Esophagus muscularis mucosa (tissue), 4 donors: ENCODE measurements at places on chromosomes 16 and 17. TPM values are rescaled to one million over a fixed set of nuclear protein-coding genes. Genes with fewer than 3 reads are reported as not detected.

DNA sequence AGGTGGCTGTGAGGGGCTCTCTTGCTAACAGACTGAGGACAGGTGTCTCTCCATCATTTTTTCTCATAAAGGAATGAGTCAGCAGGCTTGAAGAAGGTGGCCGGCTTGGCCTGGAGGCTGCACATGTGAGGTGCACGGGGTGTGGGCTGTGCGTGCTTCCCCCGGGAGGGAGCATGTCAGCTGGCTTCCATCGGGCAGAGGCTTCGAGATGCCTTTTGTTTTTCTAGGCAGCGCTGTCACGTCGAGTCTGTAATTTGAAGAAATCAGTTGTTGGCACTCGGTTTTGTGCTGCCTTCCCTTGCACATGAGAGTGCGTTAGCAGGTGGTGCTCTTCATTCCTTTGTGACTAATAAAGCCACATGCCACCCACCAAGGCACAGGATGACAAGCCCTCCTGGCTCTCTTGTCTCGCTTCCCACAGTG is 89.7 kb downstream of the NPIPB11 start:
- DNase-seq: no peak

The ZSCAN32 gene
- 15.8 TPM for total RNA-seq

- no peak for DNase-seq
Observed at GRCh38 chr16:72588551-72588950, 416.6 kb upstream of the PMFBP1 start.

- DNase-seq: no peak
Observed at GRCh38 chr16:69830534-69831211, 68.5 kb downstream of the WWP2 start.

DNA sequence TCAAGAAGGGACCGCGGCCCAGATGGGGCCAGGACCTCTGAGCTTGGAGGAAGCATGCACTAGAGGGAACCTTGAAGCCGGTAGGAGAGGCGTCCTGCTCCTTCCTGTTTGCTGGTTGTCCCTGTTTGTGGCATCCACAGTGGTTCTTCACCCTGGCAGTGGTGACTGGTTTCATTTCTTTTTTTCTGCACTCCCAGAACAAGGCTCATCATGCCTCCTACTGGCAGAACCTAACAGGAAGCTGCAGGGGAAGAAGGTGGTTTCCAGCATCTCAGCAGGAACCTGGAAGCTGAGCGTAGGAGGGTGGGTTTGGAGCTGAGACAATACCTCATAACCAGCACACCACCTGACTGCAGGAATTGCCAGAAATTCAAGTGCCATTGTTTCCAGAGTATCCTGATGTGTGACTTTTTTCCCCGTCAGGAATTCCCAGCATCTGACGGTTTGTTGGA is 5.8 kb downstream of the TMEM231 start:
- DNase-seq: no peak

The ZNF747 gene
- total RNA-seq: 15.2 TPM

The TELO2 gene
- total RNA-seq: 14.1 TPM

The PPY gene
- total RNA-seq: not detected

- no peak for DNase-seq
Observed at GRCh38 chr16:5463820-5464219, 366.2 kb upstream of the EEF2KMT start.

- no peak for DNase-seq
Observed at GRCh38 chr16:85034591-85035433, 7.2 kb downstream of the KIAA0513 start.
